ENCODE measurements at places on chromosomes 2 and 18.

DNA sequence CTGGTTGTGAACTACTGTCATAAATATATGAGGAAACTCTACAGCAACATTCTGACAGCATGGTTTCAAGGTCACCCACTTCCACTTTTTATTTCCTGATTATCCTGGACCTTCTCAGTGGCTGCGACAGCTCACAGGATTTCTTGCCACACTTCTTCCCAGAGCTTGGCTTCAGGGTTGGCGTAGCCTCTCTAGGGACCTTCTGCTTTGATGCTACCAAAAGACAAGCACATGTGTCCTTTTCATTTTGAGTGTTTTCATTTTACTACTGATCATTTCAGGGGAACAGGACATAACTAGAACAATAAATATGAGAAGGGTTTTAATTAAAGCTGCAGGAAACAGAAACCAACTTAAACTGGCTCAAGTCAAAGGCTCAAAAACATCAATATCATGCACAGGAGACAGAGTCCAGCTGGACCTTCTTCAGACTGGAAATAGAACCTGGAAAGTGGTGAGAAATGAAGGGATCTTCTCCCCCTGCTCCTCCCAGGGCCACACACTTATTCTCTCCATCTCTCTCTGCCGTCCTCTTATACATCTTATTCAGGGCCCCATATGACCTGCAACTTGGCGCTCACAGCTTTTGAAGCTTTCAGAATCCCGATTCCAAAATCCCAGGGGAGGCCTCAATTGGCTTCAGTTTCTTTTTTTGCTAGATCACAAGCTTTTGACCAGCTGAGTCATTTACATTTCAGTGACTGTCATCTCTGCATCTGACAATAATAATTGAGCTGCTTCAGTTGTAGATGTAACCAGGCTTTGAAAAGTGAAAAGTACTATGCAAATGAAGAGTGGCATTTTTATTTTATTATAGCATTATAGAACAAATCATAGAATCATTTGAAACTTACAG lies 9.7 kb downstream of the VIT start:
- DNase-seq, result no peak

DNA sequence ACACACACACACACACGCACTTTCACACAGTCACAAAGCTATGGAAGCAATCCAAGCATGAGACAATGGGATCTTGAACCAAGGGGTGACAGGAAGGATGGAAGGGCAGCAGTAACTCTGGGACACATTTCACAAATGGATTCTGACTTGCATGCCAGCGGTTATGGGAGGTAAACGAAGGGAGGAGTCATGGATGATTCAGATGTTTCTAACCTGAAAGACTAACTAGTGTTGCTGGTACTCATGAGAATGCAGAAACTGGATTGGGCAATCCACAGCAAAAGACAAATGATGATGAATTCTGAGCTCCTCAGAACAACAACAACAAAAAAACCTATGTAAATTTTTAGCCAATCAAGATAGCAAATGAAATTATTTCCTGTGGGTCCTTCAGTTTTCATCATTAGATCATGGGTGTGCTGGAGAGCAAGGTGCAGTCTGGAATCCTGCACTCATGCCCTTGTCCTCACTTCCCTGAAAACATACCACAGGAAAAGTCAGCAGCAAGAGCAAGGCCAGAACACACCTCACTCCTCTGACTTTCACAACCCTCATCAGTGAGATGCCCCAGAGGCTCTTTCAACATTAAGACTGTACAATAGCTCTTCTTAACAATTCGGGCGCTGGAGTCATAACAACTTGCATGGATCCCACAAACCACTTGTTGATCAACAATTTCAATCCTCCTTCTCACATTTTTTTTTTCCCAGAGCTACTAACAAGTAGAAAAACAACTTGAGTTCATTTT lies 32.6 kb downstream of the ABCA12 start:
- DNase-seq, result no peak

- no peak for DNase-seq
Observed at GRCh38 chr2:200373973-200374416, 67.5 kb downstream of the SPATS2L start.

GRCh38 chr2:197324801-197325200 lies 14.2 kb upstream of the ANKRD44 start:
- no peak for DNase-seq

- DNase-seq, result no peak
Observed at GRCh38 chr2:129135017-129135416, 816.3 kb upstream of the HS6ST1 start.

DNA sequence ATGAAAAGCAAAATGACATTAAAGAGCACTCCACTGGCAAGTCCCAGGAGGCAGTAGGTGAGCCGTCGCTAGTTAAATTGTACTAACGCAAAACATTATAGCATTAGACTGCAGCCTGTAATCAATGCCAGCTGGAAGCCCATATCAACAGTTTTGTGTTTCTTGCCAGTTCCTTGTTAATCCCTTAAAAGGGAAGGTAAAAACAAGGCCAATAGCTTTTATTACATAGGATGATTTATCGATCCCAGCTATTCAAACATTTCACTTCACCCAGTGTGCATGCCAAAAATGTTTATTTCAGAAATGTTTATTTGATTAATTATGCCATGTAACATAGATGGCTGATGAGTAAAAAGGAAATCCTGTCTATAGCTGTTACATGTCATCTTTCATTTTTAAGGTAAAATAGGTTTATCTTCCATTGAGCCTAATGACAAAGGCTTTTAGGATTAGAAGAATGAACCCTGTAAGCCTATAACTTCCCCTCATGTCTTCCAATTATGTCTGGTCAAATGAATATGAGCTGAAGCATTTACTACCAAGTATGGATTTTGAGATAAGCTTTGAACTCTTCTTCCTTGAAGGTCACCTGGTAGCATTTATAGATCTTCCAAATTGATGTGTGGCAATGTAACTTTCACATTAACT lies 591.2 kb downstream of the RNF144A start:
- DNase-seq, result no peak

DNA sequence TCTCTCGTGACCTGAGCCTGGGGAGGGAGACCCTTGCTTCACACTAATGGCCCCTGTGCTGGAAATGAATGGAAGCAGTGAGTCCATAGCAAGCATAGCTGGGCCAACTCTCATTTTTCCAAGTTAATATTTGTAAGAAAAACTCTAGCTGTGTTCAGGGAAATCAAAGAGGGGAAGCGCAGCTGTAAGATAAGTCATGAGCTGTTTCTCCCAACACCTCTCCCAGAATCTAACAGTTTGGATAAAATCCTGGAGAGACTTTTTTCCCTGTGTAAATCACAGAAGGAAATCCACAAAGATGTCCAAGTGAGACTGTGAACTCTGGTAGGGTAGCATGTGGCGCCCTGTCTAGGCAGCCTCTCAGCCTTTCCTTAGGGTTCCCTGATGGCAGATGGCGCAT lies 27.2 kb downstream of the EDAR start:
- DNase-seq, result no peak

DNA sequence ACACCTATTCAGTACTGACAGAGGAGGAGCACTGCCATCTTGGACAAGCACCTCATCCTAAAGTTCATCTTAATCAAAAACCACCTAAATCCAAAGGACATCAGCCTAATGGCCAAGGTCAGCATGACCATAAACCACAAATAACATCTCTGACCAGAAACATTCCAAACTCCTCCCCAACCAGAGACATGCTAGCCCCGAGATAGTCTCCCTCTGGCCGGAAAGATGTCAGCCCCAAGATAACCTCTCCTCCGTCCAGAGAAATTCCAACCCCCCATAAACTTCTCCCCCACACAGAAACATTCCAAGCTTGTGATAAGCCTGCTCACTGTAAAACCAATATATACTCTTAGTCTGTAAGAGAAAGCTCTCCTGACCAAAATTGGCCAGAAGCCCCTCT lies 260.6 kb downstream of the CLIP4 start:
- no peak for DNase-seq

Data from NCI-H510A treated with DMSO at 0.1 percent for 48 hours (cell line).